ENCODE measurements at places on chromosomes 12 and 14. TPM values are rescaled to one million over a fixed set of nuclear protein-coding genes. Genes with fewer than 3 reads are reported as not detected.

INTS13 gene
- total RNA-seq = 23.7 TPM

SIX4 gene
- 1.4 TPM for total RNA-seq

TMEM253 gene
- total RNA-seq = 0.41 TPM

KCNA5 gene
- 2.1 TPM for total RNA-seq

SP7 gene
- not detected for total RNA-seq

FOXG1 gene
- total RNA-seq = not detected

OVCH1 gene
- total RNA-seq = 0.24 TPM

DNA sequence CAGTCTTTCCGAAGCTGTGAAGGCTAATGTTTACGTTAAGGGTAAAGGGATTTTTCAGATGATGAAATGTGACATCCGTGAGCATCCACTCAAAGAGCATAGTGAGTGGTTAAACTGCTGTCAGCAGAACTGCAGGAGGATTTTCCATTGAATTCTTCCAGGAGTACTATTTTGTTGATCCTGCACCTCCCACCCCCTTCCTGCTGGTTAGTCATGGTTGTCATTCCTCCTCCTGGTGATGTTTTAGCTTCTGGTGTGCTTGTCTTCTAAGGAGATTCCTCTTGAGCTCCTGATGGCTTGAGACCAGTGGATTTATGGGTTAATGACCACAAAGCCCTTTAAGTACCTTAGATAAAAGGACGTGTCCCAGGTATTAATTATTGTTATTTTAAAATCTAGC, 2.4 kb upstream of the GPRC5D start:
- DNase-seq = no peak

DNA sequence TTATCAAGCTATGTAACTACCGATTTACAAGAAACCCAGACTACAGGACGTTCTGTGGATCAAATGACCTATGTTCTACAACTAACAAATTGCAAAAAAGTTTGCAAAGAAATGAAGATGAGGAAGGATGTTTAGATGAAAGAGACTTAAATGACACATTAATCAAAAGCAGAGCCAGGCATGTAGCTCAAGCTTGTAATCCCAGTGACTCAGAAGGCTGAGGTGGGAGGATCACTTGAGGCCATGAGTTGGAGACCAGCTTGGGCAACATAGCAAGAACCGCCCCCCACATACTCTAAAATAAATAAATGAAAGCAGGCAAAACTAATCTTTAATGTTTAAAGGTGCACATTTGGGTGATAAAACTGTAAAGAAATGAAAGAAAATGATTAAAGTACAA, 331.9 kb downstream of the BTG1 start:
- no peak for DNase-seq

DNA sequence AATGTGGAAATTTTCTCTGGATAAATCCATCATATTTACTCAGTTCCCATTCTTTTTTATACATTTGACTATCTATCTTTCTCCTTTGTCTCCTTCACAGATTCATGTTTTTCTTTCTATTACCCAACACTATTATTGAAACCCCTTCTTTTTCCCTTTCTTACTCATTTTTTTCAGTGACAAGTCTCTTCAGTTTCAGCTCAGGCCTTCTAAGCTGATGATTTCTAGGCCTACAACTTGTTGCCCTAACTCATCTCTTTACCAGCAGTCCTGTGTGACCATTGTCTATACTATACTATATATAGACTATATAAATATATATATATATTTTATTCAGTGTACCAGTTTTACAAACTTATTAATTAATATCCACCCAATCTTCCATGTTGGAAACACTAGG, 31.8 kb downstream of the SLC16A7 start:
- no peak for DNase-seq

DNA sequence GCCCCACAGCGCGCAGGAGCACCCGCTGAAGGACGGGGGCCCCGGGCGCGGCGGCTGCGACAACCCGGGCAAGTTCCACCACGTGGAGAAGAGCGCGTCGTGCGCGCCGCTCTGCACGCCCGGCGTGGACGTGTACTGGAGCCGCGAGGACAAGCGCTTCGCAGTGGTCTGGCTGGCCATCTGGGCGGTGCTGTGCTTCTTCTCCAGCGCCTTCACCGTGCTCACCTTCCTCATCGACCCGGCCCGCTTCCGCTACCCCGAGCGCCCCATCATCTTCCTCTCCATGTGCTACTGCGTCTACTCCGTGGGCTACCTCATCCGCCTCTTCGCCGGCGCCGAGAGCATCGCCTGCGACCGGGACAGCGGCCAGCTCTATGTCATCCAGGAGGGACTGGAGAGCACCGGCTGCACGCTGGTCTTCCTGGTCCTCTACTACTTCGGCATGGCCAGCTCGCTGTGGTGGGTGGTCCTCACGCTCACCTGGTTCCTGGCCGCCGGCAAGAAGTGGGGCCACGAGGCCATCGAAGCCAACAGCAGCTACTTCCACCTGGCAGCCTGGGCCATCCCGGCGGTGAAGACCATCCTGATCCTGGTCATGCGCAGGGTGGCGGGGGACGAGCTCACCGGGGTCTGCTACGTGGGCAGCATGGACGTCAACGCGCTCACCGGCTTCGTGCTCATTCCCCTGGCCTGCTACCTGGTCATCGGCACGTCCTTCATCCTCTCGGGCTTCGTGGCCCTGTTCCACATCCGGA, 1.4 kb downstream of the FZD10 start:
- no peak for DNase-seq

GRCh38 chr12:20210621-20211215, 157.6 kb upstream of the PDE3A start:
- no peak for DNase-seq

- DNase-seq = no peak
Observed at GRCh38 chr12:49643961-49644619, 20.7 kb downstream of the PRPF40B start.

DNA sequence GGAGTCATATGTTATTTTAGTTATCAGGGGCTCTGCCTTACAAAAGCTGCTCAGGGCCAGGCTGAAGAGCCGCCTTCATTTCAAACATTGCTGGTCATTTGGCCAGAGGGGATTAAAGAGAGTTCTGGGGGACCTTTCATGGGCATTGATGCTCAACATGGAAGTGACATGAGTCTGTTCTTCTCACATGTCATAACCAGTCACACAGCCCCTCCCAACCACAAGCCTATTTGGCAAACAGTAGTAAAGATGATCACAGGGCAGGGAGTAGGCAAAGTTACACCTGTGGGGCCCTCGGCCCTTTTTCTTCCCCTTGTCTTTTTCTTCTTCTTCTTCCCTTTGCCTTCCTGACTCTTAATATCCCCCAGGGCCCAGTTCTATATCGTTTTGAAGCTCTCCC, 33.3 kb downstream of the CFAP54 start:
- DNase-seq = no peak

DNA sequence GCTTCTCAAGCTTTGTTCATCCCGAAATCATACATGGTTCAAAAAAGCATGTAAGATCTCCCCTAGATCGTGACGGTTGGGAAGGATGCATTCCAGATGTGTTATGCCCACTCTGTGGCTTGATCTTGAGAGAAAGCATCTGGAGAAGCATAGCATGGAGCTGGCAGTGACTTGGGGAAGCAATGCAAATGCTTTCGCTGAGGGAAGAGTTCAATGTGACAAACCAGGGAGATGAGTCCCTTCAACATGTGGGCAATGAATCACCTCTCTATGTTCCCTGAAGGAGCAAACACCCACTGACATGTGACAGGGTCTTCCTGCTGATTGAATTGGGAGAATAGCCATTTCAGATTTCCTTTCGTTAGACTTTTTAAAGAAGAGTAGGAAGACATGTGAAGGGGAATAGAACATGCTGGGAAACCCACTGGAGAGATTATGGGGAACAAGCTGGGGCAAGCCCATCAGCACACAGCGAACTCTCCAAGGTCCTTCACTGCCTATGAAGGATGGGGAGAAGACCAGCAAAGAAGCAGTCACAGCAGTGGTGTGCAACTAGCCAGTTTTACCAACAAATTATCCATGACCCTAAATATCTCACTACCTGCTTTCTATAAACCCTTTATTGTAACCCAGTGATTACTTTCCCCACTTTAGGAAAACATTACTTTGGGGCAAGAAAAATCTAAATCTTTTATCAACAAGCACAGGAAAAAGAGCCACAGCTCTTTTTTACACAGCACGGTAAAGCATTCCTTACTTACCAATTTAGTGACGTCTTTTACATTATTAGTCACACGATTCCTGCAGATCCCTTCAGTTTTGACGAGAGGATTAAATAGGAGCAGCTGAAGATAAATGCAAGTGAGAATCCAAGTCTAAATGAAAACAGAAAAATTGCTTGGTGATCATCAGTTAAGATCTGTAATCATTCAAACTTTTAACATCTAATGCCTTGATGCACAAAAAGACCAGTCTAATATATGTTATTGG, 35.0 kb downstream of the KITLG start:
- no peak for DNase-seq

- no peak for DNase-seq
Observed at GRCh38 chr12:60120199-60120598, 524.4 kb downstream of the SLC16A7 start.

DNA sequence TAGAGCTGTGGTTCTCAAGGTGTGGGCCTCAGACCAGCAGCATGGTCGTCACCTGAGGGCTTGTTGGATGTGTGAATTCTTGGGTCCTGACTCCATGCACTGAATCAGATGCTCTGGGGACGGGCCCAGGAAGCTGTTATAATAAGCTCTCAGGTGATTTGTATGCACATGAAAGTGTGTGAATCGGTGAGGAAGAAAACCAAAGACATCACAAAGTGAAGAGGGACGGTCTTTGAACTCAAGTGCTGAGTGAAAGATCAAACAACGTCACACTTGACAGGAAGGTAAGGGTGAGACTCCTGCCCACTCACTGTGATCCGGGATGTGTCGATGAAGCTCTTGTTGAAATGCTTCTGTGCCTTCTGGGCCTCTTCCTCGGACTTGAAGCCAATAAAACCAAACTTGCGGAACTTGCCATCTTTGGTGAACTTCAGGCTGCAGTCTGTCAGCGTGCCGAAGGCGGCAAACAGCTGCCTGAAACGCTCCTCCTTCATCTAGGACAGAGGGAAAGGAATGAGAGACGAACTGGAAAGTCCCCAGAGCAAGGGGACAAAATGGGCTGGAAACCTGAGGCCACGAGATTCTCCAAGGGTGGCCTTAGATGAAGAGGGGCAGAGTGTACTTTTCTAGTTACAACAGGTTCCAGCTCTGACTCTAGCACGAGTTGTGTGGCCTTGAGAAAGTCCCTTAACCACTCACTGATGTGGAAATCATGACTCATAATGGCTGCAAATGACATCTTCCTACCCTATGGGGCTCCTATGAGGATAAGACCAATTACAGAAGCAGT, 4.0 kb downstream of the RBM19 start:
- no peak for DNase-seq

- peak; percentile 93 for DNase-seq
Observed at GRCh38 chr14:24366721-24367513, 1.1 kb upstream of the NFATC4 start.

DNA sequence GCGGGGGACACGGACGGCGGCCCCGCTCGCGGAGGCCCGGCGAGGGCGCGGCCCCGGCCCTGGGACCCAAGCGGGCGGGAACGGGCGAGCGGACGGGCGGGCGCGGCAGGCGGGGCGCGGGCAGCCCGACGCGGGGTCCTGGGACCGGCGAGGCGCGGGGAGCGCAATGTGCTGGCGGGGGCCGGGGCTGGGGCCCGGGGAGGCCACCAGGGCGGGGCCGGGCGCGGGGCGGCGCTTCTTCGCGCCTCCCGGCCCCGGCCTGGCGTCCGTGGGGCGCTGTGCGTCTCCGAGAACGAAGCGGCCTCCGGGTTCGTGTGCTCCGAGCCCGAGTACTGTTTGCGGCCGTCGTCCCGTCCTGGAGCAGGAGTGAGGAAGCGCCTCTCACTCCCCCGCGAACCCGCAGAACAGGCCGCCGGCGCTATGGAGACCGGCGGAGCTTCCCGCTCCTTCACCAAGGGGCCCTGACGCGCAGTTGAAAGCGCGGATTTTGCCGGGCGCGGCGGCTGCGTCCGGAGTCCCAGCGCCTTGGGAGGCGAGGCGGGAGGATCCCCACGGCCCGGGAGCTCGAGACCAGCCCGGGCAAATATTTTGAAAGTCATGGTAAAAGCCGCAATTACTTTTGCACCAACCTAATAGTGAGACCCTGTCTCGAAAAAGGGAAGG, 420 bp upstream of the ANKLE2 start:
- DNase-seq = peak; percentile 94

DNA sequence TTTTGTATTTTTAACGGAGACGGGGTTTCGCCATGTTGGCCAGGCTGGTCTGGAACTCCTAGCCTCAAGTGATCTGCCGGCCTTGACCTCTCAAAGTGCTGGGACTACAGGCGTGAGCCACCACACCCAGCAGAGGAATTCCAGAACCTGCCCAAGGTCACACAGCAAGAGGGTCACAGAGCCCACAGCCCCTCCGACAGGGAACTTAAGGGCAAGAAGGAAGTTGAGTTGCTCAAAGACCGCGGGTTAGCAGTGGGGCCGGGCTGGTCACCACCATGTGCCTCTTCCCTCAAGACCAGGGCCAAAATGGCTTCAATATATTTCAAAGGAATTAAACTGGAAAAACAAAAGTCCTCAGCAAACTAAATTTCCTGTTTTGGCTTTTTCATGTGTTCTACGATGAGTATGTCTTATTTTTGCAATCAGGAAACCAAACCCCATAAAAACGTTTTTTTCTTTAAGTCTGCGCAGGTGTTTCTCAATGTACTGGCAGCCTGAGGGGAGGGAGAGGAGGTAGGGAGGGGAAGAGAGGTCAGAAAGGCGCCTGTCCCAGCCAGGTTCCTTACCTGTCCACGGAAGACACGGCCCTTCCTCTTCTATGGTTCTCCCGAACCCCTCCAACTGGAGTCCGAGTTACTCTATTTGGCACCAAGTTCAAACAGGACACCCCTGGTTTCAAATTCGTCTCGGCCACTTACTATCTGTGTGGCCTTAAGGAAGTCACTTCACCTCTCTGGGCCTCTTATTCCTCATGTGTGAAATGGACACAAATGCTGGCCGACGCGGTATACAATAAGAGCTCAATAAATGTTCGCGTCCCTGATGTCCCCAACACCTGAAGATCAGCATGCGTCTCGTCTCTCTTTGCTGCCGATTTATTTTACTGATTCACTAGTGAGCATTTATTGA, 778 bp downstream of the SLC8B1 start:
- peak; percentile 80 for DNase-seq

DNA sequence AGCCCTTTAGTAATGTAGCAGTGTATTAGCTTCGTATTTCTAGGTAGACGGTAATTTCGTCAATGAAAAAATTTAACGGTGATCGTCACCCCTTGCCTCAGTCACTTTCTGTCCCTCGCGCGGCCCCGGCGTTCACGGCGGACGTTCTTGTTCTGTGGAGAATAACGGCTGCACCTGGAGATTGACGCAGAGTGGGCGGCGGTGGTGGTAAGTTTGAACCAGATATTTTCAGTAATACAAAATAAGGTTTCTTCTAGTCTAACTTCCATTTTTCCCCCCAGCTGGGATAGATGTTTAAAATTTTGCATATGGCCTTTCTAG, 341 bp downstream of the ZNF10 start:
- peak; percentile 74 for DNase-seq
